Stimulated activated memory B cell treated with anti-CD40 and anti-IgM and Interleukin-4, amounts not matched to agents 10 μg/mL and 1 μg/mL and 100 μg/mL, for 72 hours (primary cell): ENCODE measurements at places on chromosomes 16 and 17.

DNA sequence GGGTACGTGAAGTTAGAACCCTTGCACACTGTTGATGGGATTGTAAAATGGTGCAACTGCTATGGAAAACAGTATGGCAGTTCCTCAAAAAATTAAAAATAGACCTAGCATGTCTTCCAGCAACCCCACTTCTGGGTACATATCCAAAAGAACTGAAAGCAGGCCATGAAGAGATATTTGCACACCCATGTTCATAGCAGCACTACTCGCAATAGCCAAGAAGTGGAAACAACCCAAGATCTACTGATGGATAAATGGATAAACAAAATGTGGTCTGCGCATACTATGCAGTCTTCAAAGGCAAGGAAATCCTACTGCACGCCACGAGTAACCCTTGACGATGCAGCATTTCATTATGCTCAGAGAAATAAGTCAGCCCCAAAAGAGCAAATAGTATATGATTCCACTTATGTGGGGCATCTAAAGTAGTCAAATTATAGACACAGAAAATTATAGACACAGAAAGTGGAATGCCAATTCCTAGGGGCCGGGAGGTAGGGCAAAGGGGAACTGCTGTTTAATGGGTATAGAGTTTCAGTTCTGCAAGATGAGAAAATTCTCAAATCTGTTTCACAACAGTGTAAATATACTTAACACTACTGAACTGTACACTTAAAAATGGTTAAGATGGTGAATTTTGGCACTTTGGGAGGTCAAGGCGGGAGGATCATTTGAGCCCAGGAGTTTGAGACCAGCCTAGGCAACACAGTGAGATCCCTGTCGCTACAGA lies 17.2 kb downstream of the CORO7 start:
- ATAC-seq, result no peak

GRCh38 chr17:66331038-66331816 lies 28.8 kb downstream of the PRKCA start:
- no peak for ATAC-seq

- no peak for ATAC-seq
Observed at GRCh38 chr17:62949036-62949435, 17.0 kb upstream of the TANC2 start.

DNA sequence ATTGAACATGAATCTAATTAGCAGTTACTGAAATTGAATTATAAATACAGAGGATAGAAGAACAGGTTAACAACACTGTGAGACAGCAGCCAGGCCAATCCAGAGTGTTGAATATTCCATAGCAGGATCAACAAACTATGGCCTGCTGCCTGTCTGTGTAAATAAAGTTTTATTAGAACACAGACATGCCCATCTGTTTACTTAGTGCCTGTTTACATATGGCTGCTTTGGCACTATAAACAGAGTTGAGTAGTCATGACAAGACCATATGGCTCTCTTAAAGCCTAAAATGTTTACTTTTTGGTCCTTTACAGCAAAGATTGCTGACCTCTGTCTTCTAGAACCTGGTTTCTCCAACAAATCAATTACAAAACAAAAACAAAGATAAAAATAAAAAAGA lies 115.4 kb upstream of the CDC42EP4 start:
- no peak for ATAC-seq

DNA sequence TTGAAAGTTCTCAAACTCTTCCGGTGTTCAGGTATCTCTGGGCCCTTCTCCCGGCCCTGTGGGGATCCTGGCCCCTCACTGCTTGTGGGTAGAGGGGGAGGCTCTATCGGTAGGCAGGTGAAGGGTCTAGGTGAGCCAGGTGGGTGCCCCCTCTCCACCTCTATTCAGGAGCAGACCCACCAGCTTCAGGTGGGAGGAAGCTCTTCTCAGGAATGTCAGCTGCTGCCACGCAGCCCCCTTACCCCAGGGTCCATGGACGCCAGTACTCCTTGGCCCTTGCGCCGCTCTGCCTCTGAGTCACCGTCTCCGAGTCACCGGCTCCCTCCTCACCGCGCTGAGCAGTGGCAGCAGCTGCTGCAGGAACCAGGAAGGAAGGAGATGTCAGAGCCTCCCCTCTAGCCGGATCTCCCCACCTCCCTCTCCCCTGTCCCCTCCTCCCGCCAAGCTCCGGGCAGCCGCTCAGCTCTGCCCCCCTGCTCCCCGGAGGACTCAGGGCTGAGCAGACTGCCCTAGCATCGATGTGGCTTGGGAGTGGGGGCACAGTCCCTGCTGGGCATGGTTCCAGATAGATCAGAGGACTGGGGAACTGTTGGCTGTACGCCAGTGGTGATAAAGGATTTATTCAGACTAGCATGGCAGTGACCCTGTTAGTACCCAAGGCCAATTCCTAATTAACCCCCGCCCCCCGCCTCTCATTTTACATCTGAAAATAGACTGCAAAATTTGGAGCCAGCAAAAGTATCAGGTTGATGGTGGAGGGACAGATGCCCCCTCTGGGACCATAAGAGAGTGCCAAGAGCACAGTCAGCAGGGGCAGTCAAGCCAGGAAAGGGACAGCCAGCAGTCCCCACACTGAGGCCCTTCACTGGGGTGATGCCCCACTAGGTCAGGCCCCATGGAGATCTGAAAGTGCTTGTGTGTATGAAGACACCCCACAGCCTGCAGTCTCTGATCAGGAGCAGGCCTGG lies at the start of gene OSBPL7:
Gene OSBPL7 (minus strand): TSS at position 371 of the 968 bp plus-strand sequence. CDS start 1,516 bp downstream, outside the sequence.
- peak; percentile 97 for ATAC-seq

- ATAC-seq, result no peak
Observed at GRCh38 chr16:80103463-80103862, 437.3 kb upstream of the DYNLRB2 start.

DNA sequence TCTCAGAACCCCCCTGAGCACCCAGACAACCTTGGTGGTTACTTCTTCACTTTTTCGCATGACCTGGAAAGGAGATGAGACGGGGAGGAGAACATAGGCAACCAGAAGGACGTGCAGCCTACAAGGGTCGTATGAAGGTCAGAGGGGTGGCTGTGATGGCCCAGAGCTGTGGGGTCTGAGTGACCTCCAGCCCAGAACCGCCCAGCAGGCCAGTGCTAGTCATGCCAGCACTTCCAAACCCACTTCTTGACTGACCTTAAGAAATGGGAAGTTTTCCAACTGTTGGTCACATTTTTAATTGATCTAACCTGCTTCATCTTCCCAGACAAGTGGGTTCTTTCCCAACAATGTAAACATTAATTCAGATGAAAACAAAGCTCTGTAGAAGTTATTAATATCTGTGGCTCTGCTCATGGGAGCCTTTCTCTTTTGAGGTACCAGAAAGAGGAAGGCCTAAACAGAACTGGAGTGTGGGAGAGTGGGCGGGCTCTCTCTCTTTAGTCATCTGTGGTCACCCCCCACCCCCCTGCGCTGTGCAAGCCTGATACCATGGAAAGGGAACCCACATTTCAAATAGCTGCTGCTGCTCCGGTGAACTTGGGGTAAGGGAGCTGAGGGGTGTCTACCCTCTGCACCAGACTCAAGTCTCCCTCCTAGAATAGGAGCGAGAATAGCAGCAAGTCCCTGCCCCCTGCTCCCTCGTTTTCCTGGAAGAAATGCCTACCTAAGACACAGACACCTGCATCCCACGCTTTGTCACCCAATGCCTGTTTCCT lies 101.6 kb downstream of the RAB11FIP4 start:
- peak; percentile 62 for ATAC-seq

GRCh38 chr16:4115949-4116318 lies 308 bp downstream of the ADCY9 start:
- ATAC-seq, result peak; percentile 61

GRCh38 chr17:18363101-18364049 lies at the start of gene SHMT1:
Gene SHMT1 (minus strand): TSS chr17:18363550. CDS start chr17:18355981, 7,569 bp downstream.
- ATAC-seq, result peak; percentile 100

DNA sequence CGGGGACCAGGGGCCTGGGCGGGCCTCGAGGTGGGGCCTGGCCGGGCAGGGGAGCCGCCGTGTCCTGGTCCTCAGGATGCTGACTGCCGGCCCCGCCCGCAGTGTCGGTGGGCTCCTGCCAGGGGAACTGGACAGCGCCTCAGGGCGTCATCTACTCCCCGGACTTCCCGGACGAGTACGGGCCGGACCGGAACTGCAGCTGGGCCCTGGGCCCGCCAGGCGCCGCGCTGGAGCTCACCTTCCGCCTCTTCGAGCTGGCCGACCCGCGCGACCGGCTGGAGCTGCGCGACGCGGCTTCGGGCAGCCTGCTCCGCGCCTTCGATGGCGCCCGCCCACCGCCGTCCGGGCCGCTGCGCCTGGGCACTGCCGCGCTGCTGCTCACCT lies 2.3 kb upstream of the PAQR4 start:
- ATAC-seq, result no peak

DNA sequence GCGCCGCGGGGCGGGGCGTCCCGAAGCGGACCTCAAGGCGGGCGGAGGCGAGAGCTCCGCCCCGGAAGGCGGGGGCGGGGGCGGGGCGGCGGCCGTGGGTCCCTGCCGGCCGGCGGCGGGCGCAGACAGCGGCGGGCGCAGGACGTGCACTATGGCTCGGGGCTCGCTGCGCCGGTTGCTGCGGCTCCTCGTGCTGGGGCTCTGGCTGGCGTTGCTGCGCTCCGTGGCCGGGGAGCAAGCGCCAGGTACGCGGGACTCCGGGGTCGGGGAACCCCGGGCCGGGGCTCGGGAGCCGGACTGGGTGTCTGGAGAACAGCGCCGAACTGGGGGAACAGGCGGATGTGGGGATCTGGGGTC lies at the start of gene TNFRSF12A:
Gene TNFRSF12A (plus strand): TSS at position 122 of the 357 bp plus-strand sequence. CDS start 30 bp downstream, at position 152.
- peak; percentile 42 for ATAC-seq

GRCh38 chr17:16418685-16419068 lies 3.3 kb downstream of the TRPV2 start:
- ATAC-seq, result no peak

DNA sequence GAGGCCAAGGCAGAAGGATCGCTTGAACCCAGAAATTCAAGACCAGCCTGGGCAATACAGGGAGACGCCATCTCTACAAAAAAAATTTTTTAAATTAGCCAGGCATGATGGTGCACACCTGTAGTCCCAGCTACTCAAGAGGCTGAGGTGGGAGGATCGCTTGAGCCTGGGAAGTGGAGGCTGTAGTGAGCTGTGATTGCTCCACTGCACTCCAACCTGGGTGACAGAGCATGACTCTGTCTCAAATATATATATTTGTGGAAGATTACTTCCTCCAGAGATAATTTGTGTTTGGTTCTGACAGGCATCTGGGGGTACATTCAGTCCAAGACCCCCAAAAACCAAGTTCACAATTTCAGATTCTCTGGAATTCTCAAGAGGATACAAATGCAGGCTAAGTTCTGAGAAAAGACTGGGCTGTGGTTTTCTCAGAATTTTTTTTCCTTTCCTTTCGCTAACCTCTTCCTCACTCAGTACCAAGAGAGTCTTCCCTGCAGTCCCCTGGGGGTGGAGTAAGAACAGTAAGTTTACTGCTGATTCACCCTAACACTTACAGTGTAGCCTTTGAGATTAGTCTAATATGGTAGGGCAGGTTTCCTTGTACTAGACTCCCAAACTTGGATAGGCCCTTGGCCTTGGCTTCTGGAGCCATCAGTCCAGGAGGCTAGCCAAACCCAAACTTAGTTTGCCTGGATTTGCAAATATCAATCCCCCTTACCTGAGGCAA lies 15.1 kb downstream of the GSDMB start:
- peak; percentile 89 for ATAC-seq

DNA sequence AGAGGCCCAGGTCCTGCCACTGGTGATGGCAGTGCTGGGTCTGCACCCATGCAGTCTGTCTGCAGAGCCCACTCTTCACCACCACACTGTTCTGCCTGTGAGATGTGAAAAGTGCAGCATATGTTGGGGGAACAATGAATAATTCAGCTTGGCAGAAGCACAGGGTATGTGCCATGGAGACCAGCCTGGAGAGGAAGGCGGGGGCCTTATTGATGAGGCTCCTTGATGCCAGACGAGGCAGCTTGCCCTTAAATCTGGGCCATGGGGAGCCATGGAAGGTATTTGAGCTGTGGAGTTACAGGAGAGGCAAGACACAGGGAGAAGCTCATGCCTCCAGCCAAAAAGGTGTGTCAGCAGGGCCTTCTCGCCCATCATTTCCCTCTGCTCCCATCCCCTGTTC lies 124.7 kb downstream of the C16orf78 start:
- no peak for ATAC-seq

DNA sequence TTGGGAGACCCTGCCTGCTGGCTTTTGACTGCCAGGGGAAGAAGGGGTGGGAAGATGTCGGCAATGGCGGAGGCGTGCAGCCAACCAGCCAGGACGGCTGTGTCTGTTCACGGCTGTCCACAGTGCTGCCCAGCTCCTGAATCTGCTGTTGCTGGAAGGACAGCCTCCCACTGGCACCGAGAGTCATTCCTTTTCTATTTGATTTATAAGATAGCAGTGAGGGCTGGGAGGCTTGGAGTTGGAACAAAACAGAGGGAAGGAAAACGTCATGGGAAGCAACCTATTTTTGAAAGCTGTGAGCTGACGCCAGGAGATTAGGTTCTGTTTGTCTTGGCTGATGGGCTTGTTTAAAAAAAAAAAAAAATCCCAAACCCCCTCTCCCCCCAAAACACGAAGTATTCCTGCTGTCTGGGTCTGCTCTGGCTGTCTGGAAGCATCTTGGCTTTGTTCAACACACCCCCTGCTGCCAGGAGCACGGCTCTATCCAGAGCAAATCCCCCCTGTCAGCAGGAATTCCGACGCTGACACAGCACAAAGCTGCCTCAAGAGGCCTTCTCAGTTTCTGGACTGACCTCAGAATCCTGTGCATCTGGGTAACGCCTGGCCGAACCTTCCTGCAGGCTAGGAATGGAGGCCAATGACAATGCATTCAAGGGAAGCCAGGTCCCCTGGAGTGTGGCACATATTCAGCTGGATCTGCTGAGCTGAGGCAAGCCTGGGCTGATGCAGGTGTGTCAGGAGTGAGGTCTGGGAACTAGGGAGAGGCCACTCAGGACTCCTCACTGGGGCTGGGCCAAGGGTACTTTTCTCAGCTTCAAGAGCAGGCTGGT lies 41.0 kb upstream of the SREBF1 start:
- no peak for ATAC-seq

DNA sequence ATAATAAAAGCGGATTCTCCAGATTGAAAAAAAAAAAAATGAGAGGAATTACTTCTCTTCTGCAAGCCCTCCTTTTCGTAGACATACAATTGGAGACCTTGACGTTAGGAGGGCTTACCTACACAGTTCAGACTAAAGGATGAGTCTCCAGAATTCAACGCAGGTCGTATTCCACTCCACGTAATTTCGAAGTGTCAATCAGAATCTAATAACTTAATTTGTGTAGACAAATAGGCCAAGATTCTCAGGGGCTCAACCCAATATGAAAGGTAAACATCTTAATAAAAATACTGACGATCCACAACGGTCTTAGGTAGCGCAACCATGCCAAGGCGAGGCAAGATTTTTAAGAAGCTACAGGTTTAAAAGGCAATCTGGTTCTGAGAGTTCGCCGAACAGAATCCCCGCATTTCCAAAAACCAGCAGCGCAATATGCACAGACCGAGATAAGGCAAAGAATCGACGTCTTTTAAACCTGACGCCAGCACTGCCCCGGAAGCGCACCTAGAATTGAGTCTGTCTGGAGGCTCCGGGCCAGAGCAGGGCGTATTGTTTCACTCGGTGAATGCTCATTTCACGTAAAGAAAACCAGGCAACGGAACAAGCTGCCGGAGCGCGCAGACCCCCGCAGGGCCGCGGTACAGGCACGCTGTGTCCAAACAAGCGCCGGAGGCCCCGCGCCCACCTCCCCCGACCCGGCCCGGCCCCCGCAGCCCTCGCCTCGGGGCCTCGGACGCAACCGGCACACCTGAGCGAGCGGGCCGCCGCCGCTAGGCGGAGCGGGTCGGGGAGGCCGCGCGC lies 623 bp downstream of the MBTPS1 start:
- peak; percentile 68 for ATAC-seq
